ENCODE measurements at places on chromosomes 16 and 17. TPM values are rescaled to one million over a fixed set of nuclear protein-coding genes. Genes with fewer than 3 reads are reported as not detected.

KRT27 gene
- total RNA-seq = not detected

KRT33B gene
- total RNA-seq = not detected

KRTAP4-5 gene
- not detected for total RNA-seq

DNA sequence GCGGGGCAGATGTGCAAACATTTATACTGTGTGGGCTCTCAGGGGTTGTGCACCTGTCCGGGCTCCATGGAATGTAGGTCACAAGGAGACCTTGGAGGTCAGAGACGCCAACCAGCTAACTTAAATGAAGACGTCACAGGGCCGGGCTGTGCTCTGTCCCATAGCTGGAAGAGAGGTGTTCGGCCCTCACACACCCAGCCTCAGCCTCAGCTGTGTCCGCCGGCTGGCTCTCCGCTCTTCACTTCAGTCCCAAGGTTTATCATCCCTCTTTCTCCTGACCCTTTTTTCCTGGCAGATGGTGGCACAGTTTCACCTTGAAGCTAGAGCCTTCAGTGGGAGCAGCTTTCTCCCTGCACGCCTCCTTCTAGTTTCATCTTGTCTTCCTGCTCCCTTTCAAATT is 6.0 kb upstream of the RBFOX3 start:
- H3K4me3 ChIP-seq = no peak overlapping the region
- no peak overlapping the region for H3K27ac ChIP-seq
- H3K4me1 ChIP-seq = no peaks in the 10 kb centered on the region
- H3K36me3 ChIP-seq = no peaks in the 10 kb centered on the region

DNA sequence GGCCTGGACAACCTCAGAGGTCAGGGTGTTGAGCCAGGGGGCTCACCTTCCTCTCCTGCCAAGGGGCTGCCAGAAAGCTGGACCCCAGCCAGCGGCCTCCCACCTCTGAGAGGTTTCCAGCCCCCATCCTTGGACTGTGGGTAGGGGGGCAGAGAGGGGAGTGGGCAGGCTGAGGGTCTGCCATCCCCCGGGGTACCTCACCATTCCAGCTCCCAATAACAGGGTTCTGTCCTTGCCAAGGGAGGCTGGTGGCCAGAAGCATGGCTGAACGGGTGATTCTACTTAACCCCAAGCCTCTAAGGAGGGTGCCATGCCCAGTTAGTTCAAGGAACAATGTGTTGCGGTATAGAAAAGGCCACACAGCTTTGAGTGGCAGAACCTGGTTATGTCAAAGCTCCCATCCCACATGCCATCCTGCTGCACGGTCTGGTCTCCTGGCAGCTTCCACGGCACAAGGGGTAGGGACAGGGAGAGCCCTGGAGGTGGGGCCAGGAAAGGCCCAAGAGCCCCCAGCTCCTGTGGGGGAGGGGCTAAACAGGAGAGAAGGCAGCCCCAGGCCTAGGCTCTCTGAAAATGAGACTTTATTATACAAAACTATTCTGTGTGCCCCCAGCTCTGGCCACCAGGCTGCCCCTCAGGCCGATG is 19.8 kb downstream of the B9D1 start:
- H3K4me1 ChIP-seq = no peaks in the 10 kb centered on the region
- no peak for DNase-seq
- no peaks in the 10 kb centered on the region for H3K36me3 ChIP-seq

DNA sequence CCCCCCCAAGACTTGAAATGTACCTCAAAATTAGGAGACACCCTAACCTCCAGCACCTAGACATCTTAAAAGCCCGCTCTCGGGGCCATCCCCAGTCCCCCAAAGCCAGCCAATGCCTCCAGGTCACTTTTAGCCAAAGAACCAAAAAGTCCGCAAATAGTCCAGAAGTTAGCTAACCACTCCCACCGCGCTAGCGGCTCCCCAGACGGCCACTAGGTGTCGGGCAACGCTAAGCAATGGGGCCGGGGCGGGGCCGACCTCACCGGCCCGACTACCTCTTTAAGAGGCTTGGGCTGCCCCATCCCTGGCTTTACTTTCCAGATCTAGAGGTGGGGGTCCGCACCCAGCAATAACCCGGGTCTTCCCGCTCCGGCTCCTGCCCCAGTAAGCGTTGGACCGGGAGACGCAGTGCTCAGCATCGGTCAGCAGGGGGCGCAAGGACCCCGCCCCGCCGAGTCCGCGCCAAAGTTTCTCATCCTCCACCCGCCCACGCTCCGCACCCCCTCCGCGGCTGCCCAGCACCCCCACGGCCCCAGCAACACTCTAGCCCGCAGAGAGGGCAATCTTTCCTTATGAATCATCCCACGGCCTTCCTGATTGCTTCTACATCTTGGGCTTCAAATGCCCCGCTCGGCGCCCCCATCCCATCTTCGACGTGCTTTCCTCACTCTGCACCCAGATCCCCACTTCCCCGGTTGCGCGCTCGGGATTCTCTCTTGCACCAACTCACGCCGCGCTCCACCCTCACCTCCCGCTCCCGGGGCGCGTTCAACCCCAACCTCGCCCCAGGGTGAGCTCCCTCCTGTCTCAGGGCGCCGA is 765 bp downstream of the COL1A1 start:
- peak; percentile 90 for DNase-seq
- peaks cover 47% of the 10 kb centered on the region for H3K27me3 ChIP-seq
- H3K4me1 ChIP-seq = peaks cover 20% of the 10 kb centered on the region
- H3K4me3 ChIP-seq = peak overlapping the region; percentile 67

GRCh38 chr16:16797239-16797638 is 418.3 kb downstream of the NPIPA7 start:
- no peak overlapping the region for H3K27ac ChIP-seq
- H3K4me3 ChIP-seq = no peak overlapping the region
- no peaks in the 10 kb centered on the region for H3K36me3 ChIP-seq
- peak; percentile 11 for DNase-seq
- H3K4me1 ChIP-seq = no peaks in the 10 kb centered on the region

DNA sequence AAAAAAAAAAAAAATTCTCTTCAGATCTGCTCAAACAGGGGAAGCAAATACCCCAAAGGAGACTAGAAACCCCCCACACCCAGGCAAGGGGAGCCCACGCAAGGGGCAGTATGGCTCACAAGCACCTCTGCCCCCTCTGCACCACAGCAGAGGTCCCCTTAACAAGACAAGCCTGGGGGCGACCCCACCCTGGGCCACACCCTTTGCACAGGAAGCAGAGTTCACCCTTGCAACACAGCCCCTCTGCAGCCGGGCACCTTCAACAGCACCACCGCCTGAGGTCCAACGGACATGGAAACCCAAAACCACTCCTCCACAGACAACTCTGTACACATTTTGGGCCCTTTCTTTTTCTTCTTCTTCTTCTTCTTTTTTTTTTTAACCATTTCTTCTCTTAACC is 12.8 kb downstream of the AXIN1 start:
- no peak overlapping the region for H3K4me3 ChIP-seq
- DNase-seq = peak; percentile 30
- H3K27me3 ChIP-seq = no peaks in the 10 kb centered on the region
- no peak overlapping the region for H3K27ac ChIP-seq
- H3K36me3 ChIP-seq = peaks cover 17% of the 10 kb centered on the region
- H3K4me1 ChIP-seq = peaks cover 66% of the 10 kb centered on the region

DNA sequence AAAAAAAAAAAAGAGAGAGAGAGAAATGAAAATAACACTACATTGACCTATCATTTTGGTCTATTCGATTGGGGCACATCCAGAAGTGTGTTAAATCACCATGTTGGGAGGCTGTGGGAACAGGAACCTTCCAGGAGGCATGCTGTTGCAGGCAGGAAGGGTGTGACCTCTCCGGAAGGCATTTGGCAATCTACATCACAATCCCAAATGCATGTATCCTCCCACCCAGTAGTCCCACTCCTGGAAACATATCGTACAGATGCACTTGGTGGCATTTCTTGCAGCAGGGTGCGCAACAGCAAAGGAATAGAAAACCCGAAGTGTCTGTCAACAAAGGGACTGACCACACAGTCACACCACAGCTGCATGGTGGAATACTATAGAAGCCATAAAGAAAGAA is 7.9 kb downstream of the PLLP start:
- DNase-seq = no peak
- no peak overlapping the region for H3K4me3 ChIP-seq
- peaks cover 20% of the 10 kb centered on the region for H3K4me1 ChIP-seq
- H3K27ac ChIP-seq = no peak overlapping the region

GRCh38 chr16:82504836-82505235 is 121.9 kb upstream of the CDH13 start:
- H3K4me3 ChIP-seq = no peak overlapping the region
- H3K36me3 ChIP-seq = no peaks in the 10 kb centered on the region
- H3K4me1 ChIP-seq = no peaks in the 10 kb centered on the region
- H3K27me3 ChIP-seq = peaks cover 1% of the 10 kb centered on the region

DNA sequence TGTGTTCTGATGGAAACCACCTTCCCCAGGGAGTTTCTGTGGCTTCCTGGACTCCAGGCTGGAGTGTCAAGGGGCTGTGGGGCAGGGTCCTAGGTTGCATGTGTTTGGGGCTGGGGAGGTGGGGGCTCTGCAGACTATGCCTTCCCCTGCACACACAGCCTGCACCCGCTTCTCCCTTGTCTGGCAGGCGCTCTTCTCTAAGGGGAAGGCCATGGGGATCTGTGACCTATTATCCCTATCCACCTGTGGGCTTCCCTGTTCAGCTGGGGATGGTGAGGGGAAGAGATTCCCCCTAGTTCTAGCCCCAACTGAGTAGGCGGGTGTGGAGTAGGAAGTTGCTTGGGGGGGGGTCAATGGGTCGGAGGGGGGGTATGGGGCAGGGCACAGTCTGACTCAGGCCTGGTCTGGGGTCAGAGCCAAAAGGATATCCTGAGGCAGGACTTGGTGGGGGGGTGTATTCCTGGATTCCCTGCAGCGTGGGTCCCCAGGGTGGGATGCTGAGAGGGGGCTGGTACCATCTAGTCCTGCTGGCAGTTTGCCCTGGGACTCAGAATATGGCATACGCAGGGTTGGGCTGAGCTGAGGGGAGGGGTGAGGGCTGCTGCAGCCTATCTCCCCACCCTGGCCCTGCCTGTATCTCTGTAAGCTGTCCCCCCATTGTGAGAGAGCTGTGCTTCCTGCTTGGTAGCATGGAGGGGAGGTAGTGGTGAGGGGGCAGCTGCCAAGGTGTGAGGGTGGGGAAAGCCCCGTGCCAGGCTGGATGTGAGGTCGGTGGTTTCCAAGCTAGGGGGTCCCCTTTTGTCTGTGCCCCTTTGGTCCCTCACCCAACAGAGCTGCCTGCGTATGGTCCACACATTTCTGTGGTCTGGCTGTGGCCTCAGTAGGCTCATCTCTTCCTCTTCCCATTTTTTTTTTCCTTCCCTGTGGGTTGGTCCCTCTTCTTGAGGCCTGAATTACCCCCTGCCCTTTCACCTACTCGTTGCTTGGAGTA is 14.7 kb downstream of the RARA start:
- DNase-seq = peak; percentile 91
- peak overlapping the region; percentile 99 for H3K27ac ChIP-seq
- H3K36me3 ChIP-seq = peaks cover 12% of the 10 kb centered on the region
- H3K27me3 ChIP-seq = no peaks in the 10 kb centered on the region
- H3K4me1 ChIP-seq = peaks cover 86% of the 10 kb centered on the region

DNA sequence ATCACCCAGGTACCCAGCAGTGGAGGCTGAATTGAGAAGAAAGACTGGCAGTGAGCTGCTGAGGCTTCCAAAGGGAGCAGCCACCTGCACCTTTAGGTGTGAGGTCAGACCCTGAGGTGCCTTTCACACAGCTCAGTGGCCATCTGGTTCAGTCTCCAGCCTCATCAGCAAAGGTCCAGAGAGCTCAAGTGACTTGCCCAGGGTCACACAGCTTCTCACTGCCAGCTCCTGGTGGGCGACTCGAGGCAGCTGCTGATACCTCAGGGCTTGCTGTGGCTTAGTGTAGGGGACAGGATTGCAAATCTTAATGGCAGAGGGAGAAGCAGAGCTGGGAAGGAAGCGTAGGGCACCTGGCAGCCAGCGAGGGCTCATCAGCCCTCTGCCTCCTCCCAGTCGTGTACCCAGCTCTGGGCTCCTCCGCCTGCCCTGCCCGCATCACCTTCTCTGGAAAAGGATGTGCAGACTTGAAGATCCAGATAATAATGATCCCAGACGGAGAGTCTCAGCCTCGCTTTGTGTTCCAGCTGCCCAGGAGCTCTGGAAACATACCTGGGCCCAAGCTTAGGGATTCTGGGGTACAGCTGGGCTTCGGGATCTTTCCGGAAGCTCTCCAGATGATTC is 165.3 kb upstream of the GSE1 start:
- DNase-seq = no peak
- H3K4me1 ChIP-seq = peaks cover 46% of the 10 kb centered on the region
- H3K27ac ChIP-seq = no peak overlapping the region
- H3K27me3 ChIP-seq = no peaks in the 10 kb centered on the region

DNA sequence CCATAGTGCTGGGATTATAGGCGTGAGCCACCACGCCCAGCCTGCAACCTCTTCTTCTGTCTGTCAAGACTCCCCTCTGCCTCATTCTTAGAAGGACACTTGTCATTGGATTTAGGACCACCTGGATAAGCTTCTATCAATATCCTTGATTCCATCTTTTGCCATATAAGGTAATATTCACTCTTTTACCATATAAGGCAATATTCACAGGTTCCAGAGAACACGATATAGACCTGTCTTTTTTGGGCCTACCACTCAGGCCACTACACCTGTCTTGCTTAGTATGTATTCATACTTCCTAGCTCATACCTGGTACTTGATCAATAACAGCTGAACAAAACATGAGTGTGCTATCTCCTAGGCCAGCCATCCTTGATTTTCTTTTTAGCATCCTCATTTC is 149.2 kb upstream of the TOX3 start:
- H3K36me3 ChIP-seq = no peaks in the 10 kb centered on the region
- no peaks in the 10 kb centered on the region for H3K27me3 ChIP-seq
- DNase-seq = no peak
- H3K4me3 ChIP-seq = no peak overlapping the region
- no peaks in the 10 kb centered on the region for H3K4me1 ChIP-seq
- no peak overlapping the region for H3K27ac ChIP-seq

DNA sequence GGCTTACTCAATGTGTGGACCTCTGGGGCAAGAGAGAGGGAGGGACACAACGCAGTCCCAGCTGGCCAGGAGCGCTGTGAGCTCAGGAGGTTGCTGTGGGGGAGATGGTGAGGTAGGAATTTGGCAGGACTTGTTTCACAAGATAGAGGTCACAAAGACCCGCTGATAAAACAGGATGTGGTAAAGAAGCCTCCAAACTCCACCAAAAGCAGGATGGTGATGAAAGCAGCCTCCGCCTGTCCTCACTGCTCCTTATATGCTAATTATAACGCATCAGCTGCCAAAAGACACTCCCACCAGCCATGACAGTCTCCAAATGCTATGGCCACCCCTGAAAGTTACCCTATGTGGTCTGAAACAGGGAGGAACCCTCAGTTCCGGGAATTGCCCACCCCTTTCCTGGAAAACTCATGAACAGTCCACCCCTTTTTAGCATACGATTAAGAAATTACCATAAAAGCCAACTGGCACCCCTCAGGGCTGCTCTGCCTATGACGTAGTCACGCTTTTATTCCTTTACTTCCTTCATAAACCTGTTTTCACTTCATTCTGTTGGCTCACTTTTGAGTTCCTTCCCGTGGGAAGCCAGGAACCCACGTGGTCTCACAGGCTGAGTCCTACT is 5.3 kb upstream of the EIF4A3 start:
- H3K36me3 ChIP-seq = peaks cover under 1% of the 10 kb centered on the region
- H3K4me1 ChIP-seq = peaks cover 13% of the 10 kb centered on the region
- no peaks in the 10 kb centered on the region for H3K27me3 ChIP-seq
- H3K4me3 ChIP-seq = no peak overlapping the region

- peaks cover 4% of the 10 kb centered on the region for H3K36me3 ChIP-seq
- DNase-seq = no peak
- peaks cover 11% of the 10 kb centered on the region for H3K4me1 ChIP-seq
- H3K27me3 ChIP-seq = no peaks in the 10 kb centered on the region
Observed at GRCh38 chr17:17081304-17081940, 39.2 kb downstream of the MPRIP start.

Measured in activated CD8-positive, alpha-beta T cell treated with anti-CD3 and anti-CD28 coated beads for 36 hours (primary cell).